ENCODE measurements at places on chromosomes 11 and 22.
A peak's percentile ranks its signal among the peaks of the same experiment; 100 is the strongest.

- no peak for DNase-seq
Measured at GRCh38 chr11:66242095-66242765, 26.2 kb upstream of the RAB1B start.

DNA sequence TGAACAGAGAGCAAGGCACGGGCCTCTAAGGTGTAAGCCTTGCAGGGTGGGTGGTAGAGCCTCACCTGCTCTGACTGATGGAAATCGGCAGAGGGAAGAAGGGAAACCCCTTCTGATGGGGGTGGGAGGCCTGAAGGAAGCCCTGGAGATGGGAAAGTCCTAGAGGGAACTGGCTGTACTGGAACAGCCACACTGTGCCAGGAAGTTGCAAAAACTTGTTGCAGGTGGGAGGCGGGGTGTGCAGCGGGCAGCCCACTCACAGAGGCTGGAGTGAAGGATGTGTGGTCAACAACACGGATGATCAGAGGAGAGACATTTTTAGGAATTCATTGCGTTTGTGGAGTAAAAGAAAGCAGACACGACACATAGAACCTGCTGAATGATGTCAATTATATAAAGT is 91.3 kb downstream of the ZC3H12C start:
- no peak for DNase-seq

DNA sequence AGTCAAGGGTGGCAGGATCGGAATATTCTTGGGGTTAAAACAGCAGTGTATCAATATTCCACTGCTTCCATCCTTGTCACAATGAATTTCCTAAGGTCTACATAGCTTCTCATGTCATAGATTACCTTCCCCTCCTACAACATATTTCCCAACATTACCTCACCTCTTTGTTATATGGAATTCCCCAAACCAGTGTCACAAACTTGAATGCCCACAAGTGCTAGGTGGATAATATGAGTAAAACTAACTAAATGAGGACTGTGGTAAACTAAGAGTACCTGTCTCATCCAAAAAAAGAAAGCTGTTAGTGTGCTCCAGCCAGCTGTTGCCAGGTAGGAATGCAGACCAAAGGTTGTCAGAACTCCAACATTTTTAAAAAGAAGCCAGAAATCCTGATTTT is 17.0 kb upstream of the NUCB2 start:
- no peak for DNase-seq

- DNase-seq = no peak
Measured at GRCh38 chr11:12914400-12914912, 94.7 kb upstream of the RASSF10 start.

GRCh38 chr11:32374261-32374711 is 61.1 kb downstream of the WT1 start:
- DNase-seq = no peak

DNA sequence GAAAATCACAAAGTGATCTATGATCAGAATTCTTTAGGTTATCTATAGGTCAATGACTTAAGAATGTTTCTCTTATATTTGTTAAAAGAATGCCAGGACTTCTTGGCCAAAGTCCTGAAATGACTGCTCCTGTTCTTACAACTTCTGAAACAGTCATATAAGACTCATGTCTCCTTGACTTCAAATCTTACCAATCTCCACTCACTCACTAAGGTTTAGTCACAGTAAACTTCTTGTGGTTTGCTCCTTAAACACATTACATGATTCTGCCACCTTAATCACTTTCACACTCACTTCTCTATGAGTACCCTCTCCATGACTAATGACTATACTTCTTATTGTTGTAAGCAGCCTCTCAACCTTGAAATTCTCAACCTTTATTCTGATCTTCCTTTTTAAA is 648.7 kb upstream of the CCDC179 start:
- DNase-seq = no peak

- no peak for DNase-seq
Measured at GRCh38 chr22:28743852-28744251, 2.0 kb downstream of the HSCB start.

- no peak for DNase-seq
Measured at GRCh38 chr11:89421718-89422117, 69.5 kb downstream of the NOX4 start.

GRCh38 chr22:30511109-30511508 is 5.6 kb upstream of the SEC14L4 start:
- DNase-seq = no peak

DNA sequence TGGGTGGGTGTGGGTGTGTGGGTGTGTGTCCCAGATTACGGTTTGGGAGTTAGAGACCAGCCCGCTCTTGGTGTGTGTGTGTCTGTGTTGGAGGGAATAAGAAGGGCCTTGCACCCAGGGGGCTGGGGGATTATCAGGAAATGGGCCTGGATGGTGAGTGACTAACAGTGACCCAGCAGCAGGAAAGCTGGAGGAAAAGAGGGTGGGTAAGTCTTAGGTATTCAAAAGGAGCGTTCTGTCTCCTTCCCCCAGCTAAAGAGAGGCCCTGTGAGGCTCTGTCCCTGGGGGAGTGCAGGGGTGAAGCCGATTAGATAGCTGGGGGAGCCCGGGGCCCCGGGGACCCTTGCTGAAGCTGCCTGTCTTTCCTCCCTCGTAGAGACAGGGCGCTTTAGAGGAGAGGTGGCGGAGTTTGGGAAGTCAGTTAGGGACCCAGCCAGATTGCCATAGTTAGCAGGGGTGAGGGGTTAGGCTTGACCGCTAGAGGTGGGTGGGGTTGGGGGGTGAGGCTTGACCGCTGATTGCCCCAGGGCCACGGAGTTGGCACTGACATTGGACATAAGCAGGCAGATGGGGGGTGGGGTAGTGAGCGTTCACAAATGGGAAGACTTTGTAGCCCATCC is 1.5 kb downstream of the OAF start:
- no peak for DNase-seq

GRCh38 chr22:32991353-32992101 is 66.7 kb downstream of the SYN3 start:
- DNase-seq = no peak

GRCh38 chr11:96389720-96390487 is at the start of the genes CCDC82 and JRKL:
CCDC82 (minus strand) TSS chr11:96389912; CDS start chr11:96384747, 5,165 bp downstream.
JRKL (plus strand) TSS chr11:96390013; CDS start chr11:96390650, 637 bp downstream.
- DNase-seq = peak; percentile 99

DNA sequence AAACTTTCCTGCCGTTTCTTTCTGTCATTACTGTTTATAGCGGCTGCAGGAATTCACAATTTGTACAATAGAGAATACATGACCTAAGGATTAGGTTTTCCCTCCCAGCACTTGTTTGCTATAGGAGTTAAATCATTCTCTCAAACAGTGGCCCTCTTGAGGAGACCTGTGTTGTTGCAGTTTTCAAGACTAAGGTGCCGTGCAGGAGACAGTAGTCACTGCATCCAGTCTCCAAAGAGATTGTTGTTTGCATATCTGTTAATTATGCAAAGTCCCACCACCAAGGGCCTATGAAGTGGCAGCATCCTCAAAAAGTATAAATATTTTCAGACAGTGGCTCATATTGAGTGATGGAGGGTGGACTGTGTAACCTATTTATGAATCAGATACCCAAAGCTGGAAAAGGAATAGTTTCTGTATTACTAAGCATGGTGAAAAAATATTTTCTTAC is 2.3 kb downstream of the PRSS23 start:
- DNase-seq = no peak

DNA sequence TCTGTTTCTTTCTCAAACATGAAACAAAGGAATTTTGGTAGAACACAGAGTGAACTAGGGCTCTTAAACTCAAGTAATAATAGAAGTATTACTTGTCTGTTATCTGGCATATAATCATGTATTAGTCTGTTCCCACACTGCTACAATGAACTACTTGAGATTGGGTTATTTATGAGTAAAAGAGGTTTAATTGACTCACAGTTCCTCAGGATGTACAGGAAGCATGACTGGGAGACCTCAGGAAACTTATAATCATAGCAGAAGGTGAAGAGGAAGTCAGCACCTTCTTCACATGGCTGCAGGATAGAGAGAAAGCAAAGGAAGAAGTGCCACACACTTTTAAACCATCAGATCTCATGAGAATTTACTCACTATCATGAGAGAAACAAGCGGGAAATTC is 273.4 kb downstream of the ETS1 start:
- DNase-seq = no peak

GRCh38 chr11:87421422-87421821 is 383.7 kb downstream of the TMEM135 start:
- DNase-seq = no peak

DNA sequence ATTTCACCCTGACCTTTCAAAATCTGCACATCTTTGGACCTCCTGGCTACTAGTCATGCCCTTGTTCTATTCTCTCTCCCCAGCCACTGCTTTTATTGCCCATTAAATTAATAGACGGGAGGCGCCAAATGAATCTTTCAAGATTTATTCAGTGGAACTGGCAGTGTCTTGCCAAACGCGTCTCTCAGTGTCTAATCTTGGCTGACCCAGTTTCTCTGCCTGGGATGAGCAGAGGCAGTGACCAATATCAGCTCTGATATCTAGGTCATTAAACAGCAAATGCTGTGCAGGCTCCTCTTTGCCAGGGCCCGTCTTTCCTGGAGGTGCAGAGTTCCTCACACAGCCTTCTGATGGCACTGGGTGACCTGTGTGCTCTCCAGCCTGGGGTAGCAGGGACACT is 74.0 kb downstream of the TRAF6 start:
- DNase-seq = no peak

DNA sequence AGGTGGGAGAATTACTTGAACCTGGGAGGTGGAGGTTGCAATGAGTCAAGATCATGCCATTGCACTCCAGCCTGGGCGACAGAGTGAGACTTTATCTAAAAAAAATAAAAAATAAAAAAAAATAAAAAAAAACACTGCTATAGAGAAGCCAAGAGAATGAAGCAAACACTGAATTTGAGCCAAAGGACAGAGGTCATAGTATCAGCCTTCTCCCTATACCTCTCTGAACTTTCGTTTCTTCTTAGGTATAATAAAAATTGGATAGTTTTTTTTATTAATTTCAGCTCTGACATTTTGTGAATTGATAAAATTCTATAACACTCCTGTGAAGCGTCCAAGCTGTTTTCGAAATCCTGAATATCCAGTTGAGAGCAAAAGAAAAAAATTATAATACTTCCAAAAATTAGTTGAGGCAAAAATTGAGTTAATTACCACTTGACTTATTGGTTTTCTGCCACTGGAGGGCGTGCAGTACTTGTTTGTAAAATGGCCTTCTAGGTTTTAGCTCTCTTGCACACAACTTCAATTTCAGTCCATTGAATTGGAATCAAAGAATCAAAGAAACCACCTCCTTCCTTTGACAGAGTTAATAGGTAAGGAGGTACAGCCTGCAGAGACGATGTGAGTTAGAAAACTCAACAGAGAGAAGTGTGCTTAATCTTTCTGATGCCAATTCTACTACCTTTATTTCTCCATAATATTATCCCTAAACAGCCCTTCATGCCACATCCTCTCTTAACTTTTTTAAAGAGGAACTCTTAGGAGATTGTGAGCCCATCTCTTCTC is 143.2 kb downstream of the BBOX1 start:
- DNase-seq = peak; percentile 7

GRCh38 chr11:116651737-116652237 is 121.0 kb downstream of the BUD13 start:
- DNase-seq = no peak

DNA sequence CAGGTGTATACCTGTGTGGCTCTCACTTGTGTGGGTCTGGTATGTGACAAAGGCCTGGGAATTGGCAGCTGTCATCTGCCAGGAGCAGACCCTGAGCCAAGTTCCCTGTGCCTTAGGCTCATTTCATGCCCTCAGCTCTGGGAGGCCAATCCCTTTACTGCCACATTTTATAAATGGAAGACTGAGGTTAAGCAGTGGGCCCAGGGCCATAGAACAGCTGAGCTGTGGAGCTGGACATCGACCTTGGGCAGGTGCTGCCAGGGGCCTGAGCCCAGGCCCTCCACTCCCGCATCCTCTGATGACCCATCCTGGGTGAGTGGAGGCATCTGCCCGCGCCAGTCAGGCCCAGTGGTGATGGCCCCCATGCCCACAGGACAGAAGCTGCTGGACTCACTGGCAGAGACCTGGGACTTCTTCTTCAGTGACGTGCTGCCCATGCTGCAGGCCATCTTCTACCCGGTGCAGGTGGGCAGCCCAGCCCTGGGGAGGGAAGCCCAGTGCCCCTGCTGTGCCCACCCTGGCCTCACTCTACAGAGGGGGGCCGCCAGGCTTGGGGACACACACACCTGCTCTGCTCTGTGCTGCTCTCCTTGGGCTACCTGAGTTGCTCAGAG is 20.9 kb upstream of the ARHGAP8 start:
- DNase-seq = no peak

- no peak for DNase-seq
Measured at GRCh38 chr11:2743427-2744110, 43.8 kb upstream of the KCNQ1OT1 start.

DNA sequence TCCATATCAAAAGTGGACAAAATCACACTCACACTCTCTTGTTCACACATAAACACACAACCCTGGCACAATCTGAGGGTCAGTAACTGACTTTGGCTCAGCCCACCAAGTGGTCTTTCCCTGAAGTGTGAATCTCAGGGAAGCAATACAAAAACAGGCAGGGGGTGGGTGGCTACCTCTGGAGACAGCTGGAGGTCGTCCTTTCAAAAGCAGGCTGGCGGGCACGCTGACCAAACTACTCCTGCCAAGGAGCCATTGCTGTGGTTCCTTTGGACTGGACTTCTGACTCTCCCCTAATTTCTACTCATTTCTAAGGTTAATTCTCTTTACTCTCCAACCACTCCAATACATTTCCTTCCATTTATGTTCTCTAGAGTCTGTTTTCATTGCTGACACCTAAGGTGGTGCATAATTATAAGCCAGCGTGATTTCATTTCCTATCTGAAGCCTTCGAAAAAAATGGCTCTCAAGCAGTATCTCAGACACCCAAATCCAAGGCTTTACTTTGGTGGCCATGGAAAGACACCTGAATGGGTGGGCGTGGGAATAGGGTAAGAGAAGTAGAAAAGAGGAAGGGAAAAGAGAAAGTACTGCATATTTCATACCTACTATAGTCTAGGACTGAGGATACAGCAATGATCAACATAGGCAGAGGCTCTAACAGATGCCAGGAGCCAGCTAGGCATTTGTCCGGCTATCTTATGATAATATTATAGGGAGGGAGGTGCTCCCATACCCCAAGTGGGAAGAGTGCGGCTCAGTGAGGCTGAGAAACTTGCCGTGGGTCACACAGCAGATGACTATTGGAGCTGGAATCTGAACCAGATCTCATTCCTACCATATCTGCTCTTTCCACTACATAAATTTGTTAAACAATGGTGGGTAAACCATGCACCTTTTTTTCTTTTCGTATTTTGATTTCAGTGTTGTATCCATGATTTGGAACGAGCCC is 22.0 kb downstream of the FZD4 start:
- DNase-seq = no peak

GRCh38 chr11:116714902-116715301 is 57.9 kb downstream of the BUD13 start:
- DNase-seq = no peak

- DNase-seq = no peak
Measured at GRCh38 chr11:44623341-44623730, 57.9 kb downstream of the CD82 start.

GRCh38 chr11:32781721-32782120 is 12.7 kb downstream of the CCDC73 start:
- no peak for DNase-seq
